ENCODE measurements at places on chromosomes 16 and 17.

DNA sequence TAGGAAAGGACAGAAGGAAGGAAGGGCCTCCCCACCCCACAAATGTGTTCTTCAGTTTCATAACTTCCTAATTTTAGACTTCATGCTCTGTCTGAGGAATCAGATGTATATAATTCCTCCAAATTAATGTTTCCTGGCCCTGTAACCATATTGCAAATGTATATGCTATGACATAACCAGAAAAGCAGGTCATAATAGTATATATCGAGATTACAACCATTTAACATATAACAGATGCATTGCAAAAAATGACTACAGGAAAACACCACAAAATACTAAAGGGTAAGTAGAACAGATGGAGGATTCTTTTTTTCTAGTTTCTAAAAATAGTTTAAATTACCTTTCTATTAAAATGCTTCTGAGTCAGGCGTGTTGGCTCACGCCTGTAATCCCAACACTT lies 3.1 kb upstream of the EXOC7 start:
- no peaks in the 10 kb centered on the region for H3K27me3 ChIP-seq
- H3K4me3 ChIP-seq, result no peak overlapping the region
- H3K27ac ChIP-seq, result no peak overlapping the region
- peaks cover 14% of the 10 kb centered on the region for H3K4me1 ChIP-seq
- DNase-seq, result no peak
- peaks cover 4% of the 10 kb centered on the region for H3K36me3 ChIP-seq

GRCh38 chr16:86661706-86662105 lies 83.4 kb downstream of the FOXL1 start:
- H3K27ac ChIP-seq, result no peak overlapping the region
- H3K4me3 ChIP-seq, result no peak overlapping the region
- H3K4me1 ChIP-seq, result peaks cover 16% of the 10 kb centered on the region
- H3K27me3 ChIP-seq, result peaks cover 16% of the 10 kb centered on the region
- no peaks in the 10 kb centered on the region for H3K36me3 ChIP-seq

DNA sequence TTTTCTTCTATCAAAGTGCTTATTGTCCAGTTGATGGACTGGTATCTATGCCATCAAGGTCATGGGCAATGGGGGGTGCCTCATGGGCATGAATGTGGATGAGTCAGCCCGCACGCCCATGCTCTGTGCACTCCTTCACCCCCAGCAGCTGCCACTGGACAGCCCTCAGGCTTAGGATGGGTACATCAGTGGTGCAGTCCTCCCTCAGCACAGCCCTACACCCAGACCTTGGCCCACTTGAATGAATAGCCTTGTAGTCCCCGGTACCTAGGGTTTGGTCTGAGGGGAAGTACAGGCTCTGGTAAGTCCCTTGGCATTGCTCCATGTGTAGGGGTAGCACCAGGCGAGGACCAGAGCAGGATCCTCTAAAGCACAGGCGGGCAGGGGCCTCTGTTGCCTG lies 10.4 kb upstream of the GNA13 start:
- no peak for DNase-seq
- peaks cover 3% of the 10 kb centered on the region for H3K36me3 ChIP-seq
- H3K27me3 ChIP-seq, result no peaks in the 10 kb centered on the region

DNA sequence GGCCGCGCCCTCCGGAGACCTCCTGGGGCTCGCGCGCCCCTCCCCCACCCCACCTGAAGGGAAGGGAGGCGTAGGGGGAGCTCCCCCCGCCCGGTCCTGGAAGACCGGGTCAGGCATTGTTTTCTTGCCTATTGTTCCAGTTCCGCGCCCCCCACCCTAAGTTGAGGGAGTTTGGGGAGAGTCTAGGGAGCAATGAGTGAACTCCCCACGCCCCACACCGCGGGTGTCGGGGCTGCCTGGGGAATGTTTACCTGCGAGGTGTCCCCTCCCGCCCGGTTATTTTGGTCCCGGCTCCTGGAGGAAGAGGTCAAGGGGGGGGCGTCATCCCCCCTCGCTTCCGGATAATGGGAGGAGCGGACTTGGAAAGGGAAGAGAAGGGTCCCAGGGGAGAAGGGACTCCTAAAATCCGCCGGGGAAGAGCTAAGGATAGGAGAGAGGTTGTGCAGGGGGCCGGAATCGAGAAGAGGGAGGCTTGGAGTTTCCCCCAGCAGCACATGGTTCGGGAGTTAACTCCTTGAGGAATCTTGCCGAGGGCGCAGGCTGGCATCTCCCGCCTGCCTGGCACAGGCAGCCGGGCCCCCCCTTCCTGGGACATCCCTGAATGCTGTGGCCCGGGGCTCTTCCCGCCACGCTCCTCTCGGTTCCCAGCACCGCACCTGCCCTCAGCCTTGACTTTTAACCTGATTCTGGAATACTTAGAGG lies 881 bp downstream of the MLLT6 start:
- no peak for DNase-seq
- peaks cover 69% of the 10 kb centered on the region for H3K4me1 ChIP-seq
- H3K27ac ChIP-seq, result peak overlapping the region; percentile 91
- peak overlapping the region; percentile 99 for H3K4me3 ChIP-seq

DNA sequence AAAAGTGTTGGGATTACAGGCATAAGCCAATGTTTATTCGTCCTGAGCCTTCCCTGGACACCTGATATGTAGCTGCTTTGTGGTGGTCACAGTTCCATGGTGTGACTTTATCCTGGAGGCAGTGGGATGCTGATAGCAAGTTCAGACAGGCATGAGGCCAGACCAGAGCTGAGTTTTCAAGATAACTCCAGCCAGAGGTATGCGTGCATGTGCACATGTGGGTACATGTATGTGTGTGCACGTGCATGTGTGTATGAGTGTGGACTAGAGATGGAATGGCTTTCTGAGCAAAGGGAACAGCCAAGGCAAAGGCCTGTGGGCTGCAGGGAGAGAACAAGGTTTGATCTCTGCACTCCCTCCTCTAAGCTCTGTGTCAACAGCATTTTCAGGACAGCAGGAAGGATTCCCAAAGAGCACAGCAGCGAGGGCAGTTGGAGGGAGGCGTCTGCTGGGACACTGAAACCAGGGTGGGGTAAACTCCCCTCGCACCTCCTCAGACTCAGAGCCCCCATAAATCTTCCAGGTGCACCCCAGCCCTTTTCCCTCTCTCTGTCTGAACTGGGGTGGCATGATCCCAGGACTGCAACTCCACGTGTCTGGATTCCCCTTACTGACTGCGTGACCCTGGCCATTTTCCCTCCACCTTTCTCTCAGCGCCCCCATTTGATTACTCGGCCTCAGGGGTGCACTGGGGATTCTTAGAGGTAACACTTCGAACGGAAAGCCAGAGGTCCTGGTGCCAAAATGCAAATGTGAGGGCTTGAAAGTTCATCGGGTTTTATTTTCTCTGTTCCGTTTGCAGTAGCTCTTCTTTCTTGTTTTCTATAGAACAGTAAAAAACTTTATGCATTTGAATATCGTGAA lies 15.3 kb downstream of the NLRC5 start:
- DNase-seq, result no peak
- peaks cover 78% of the 10 kb centered on the region for H3K4me1 ChIP-seq
- no peaks in the 10 kb centered on the region for H3K27me3 ChIP-seq
- H3K27ac ChIP-seq, result peak overlapping the region; percentile 90

GRCh38 chr17:80071116-80071841 lies 30.1 kb upstream of the GAA start:
- H3K4me3 ChIP-seq, result no peak overlapping the region
- DNase-seq, result no peak
- H3K27me3 ChIP-seq, result peaks cover 46% of the 10 kb centered on the region
- no peaks in the 10 kb centered on the region for H3K4me1 ChIP-seq
- H3K27ac ChIP-seq, result no peak overlapping the region

DNA sequence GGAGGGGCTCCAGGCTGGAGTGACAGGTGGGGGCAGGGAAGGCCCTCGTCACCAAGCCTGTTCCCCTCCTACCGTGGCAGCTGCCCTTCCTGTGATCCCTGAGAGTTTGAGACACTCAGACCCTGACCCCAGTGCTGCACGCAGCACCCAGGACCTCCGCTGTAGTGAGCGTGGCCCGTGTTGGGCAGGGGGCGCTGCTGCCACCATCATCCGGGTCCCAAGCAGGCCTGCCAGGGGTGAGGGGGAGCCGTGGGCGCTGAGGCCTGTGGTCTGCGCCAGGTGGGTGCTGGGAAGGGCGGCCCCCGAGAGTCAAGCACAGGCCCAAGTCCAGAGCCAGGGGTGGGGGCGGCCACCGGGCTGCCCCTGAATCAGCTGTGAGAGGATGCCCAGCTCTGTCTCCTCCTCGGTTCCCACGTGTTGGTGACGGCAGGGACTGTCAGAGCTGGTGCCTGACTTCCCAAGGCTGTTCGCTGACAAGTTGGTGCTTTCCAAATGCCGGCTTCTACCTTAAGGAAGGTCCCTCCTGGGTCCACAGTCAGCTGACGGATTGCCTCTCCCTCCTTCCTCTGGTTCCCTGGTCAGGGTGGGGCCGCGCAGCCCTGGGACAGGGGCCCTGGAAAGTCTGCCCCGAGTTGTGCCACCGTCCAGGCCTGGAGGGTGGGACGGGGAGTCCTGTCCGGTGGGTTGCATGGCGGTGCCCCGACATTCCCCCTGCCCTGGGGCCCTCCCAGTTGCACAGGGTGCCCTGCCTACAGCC lies 31.1 kb downstream of the TPSG1 start:
- no peak for DNase-seq
- no peak overlapping the region for H3K4me3 ChIP-seq
- peaks cover 14% of the 10 kb centered on the region for H3K27me3 ChIP-seq
- no peaks in the 10 kb centered on the region for H3K4me1 ChIP-seq
- H3K36me3 ChIP-seq, result peaks cover 1% of the 10 kb centered on the region

DNA sequence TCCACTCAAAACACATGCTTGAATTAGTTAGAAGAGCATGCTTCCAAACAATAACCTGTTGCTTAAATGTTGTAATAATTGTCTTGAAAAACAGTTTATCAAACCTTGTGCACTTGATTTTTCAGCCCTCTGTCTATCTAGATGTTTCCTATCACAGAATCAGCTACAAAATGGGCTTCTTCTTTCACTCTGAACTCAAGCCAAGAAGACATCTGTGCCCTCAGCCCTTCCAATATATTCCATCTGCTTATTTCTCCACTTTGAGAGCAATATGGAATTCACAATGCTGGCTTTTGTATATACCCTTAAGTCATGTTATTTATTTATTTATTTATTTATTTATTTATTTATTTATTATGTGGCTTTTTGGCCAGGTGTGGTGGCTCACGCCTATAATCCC lies 234.2 kb downstream of the TOX3 start:
- no peaks in the 10 kb centered on the region for H3K4me1 ChIP-seq
- no peak overlapping the region for H3K27ac ChIP-seq
- no peaks in the 10 kb centered on the region for H3K36me3 ChIP-seq
- DNase-seq, result no peak
- no peaks in the 10 kb centered on the region for H3K27me3 ChIP-seq
- H3K4me3 ChIP-seq, result no peak overlapping the region

DNA sequence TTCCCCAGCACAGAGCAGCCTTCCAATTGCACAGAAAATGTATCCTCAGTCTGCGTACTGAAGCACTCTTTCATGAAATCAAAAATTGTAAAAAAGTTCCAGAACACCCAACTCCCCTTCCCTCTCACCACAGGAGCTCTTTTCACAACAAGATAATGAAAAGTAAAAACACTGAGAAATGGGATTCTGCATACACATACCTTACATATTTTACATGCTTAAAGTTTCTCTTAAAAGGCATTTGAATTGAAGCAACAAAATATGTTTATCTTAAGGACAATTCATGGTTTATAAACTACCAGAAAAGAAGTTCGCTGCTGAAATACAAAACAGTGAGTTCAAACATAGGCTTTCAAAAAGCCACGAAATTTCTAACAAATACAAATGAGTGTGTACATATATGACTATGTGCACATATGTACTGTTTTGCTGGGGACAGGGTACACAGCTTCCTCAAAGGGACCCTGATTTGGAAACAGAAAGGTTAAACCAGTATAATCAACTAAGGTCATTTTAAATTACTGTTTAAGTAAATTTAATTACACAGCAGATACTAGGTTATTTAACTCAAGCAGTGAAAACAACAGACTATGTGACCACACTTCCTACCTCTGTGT lies 33.8 kb downstream of the COG1 start:
- H3K27me3 ChIP-seq, result no peaks in the 10 kb centered on the region
- DNase-seq, result no peak
- peaks cover 48% of the 10 kb centered on the region for H3K4me1 ChIP-seq
- peak overlapping the region; percentile 62 for H3K27ac ChIP-seq

DNA sequence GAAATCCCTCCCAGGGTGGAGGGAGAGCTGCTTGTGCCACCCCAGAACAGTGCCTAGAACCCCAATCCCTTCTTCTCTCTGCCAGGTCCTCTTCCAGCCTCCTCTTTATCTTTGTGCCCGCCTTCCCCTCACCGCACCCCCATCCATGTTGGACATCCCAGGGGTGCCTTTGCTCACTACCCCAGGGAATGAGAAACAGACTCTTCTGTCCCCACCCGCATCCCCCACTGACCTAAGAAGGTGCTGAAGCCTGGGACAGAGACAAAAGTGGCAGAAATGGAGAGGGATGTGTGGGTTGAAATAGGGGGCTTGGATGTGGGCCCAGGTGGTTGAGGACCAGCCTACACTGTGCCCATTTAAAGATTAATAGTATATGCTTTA lies 17.0 kb downstream of the ALOX15B start:
- no peak overlapping the region for H3K4me3 ChIP-seq
- H3K27me3 ChIP-seq, result peaks cover 25% of the 10 kb centered on the region
- H3K27ac ChIP-seq, result no peak overlapping the region
- peaks cover 7% of the 10 kb centered on the region for H3K4me1 ChIP-seq
- DNase-seq, result no peak
- no peaks in the 10 kb centered on the region for H3K36me3 ChIP-seq

GRCh38 chr17:70624211-70624610 lies 454.9 kb downstream of the KCNJ2 start:
- no peak overlapping the region for H3K27ac ChIP-seq
- H3K27me3 ChIP-seq, result no peaks in the 10 kb centered on the region
- H3K4me1 ChIP-seq, result no peaks in the 10 kb centered on the region
- no peak for DNase-seq

DNA sequence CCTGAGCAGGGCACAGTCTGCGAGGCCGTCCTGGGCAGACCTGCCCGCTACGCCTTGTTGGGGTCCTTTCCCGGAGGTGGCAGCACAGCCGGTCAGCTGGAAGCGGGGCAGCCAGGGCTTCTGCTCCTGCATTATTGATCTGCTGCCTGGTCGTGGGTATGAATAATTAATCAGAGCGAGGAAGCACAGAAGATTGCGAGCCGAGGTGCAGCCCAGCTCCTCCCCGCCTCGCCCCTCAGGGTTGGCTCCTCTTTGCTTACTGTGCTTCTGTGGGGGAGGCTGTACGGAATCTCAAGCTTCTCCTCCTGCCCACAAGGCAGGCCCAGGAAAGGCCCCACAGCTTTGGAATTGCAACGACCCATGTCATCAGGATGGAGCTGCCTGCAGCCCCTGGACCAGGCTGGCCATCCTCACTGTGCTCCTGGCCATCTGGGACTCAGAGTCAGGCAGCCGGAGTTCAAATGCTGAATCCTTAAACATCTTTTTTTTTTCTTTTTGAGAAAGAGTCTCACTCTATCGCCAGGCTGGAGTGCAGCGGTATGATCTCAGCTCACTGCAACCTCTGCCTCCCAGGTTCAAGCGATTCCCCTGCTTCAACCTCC lies 25.6 kb downstream of the TRARG1 start:
- H3K27ac ChIP-seq, result no peak overlapping the region
- H3K4me1 ChIP-seq, result no peaks in the 10 kb centered on the region
- H3K4me3 ChIP-seq, result no peak overlapping the region
- no peak for DNase-seq
- no peaks in the 10 kb centered on the region for H3K27me3 ChIP-seq

- DNase-seq, result no peak
- peak overlapping the region; percentile 10 for H3K27ac ChIP-seq
- H3K4me3 ChIP-seq, result no peak overlapping the region
Measured at GRCh38 chr17:538181-538973, 176.3 kb downstream of the VPS53 start.

- peaks cover 46% of the 10 kb centered on the region for H3K27me3 ChIP-seq
- no peaks in the 10 kb centered on the region for H3K4me1 ChIP-seq
- no peak overlapping the region for H3K4me3 ChIP-seq
- no peak for DNase-seq
- H3K36me3 ChIP-seq, result no peaks in the 10 kb centered on the region
- no peak overlapping the region for H3K27ac ChIP-seq
Measured at GRCh38 chr16:84406006-84406963, 37.9 kb downstream of the ATP2C2 start.

All from effector memory CD8-positive, alpha-beta T cell (primary cell).